Heart right ventricle (tissue), 16 donors: ENCODE measurements at places on chromosomes 1 and 21. TPM values are rescaled to one million over a fixed set of nuclear protein-coding genes. Genes with fewer than 3 reads are reported as not detected.

DNA sequence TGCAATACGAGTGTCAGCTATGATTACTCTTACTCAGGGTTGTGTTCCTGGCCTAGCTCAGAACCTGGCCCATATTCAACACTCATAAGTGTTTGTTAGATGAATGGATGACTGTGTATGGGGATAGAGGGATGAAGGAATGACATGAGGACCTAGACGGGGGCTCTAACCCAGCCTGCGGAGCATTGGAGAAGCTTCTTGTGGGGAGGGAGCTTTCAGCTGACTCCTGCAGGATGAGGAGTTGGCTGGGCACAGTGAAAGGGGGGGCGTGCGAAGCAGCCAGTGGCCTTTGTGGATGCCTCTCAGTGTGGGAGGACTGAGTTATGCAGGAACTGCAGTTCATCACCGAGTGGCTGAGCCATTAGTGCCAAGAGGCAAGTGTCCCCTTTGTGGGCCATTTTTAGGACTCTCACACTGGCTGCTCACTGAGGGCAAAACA lies 1.2 kb upstream of the EXTL1 start:
- DNase-seq: no peak

DNA sequence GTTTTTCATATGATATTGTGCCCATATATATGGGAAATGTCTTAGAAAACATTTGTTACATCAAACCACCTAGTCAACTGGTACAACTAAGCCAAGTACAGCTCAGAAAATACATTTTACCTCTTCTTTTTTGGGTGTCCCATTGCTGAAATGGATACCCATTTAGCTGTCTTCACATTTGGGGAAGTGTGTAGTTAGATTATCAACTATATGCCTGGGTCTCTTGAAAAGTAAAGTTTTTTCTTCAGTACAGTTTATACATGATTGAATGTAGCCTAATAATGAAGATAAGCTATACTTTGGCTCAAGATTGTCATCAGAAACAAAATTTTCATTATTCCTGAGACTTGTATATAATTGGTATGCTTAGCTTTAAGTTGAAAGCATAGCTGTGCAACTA lies 2.0 kb downstream of the AGO3 start:
- no peak for DNase-seq

DNA sequence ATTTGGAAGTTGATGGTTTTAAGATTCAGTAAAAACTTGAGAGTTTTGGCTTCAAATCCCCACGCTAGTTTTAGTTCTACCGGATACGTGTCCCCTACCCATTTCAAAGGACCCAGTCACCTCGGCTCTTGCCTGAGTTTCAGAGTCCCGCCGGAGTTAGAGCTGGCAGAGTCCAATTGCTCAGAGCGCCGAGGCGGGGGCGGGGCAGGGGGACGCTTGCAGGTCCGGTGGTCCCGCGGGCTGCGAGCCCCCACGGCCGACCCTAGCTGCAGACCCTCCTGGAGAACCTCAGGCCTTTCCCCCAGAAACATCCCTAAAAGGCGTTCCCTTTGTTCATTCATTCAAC lies 765 bp upstream of the VPS45 start:
- DNase-seq: peak; percentile 55

- no peak for DNase-seq
Observed at GRCh38 chr1:235127732-235128455, 743 bp downstream of the TOMM20 start.

DNA sequence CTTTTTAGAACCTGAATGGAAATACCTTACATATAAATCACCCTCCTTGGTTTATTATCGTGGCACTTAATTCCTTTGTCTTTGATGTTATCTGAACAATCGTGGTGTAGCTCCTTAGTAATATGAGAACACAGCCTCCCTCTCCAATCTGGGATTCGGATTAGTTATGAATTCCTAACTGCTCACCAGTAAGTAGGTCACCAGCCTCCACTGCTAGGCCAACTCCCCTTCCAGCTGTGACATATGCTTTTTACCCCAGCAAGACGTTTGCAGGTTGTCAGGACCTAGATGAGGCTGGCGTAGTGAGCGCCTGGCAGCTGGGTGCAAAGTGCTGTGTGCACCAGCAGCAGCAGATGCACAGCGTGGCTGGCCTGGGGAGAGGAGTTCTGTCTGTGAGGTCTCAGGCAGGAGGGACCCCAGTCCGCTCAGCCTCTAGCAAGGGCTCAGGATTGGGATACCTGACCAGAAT lies 38.2 kb downstream of the NTPCR start:
- DNase-seq: no peak

DNA sequence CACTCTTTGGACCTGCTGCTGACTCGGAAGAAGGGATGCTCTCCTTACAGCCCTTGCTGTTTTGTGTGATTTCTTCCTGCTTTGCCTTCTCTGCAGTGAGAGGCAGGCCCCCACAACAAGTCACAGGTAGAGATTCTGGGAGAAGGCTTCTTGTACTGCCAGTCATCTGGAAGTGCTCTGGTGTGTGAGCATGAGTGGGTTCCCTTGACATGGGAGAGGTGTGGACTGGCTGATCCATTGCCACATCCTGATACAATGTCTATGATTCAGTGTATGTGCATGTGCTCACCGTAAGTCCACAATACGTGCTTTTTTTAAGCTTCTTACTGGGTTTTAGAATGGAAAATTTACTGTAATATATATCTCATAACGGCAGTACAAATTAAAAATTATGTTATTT lies 46.0 kb upstream of the PLA2G4A start:
- DNase-seq: no peak

DNA sequence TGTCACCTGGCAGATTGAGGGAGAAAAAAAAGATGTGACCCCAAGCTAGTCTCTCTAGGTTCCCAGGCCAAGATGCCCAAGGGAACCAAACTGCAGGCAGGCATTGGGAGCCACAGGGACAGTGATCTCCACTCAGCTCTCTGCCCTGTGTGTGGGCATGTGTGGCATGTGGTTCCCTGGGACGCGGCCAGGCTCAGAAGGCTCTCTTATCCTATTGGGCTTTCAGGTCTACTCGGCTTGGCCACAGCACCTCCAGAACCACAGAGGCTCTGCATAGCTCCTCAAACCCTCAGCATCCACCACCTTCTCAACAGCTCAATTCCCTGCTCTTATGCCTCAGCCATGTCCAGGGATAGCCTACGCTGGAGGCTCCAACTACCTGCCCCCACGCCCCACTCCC lies 22.0 kb downstream of the IQGAP3 start:
- peak; percentile 42 for DNase-seq

DNA sequence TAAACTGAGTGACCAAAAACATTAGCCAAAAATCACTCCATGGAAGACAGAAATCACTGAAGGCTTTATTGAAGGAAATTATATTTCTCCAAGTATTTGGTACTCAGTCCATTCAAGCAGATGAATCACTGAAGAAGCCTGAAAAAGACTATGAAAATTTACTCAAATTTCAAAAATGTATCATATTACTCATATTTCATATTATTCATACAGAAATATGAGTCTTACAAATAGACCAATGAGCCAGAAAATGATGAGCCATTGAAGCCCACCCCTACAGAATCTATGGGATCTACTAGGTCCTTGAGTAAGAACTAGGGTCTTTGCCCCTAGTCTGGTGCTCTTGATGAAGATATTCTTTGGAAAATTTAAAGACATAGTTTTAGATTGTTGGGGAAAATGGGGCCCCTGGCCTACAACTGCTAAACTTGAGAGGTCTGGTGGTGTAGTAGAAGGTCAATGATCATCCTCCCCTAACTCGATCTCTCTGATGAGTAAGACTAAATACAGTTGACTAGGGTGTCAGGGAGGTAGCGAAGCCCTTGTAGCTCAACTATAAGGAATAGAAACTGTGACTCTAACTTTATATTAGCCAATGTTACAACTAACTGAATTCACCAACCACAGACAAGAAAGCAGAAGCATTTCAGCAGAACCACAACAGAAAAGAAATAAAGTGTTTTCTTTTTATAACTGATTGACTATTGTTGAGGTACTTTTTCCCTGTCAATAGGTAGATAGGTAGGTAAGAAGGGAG lies 81.0 kb downstream of the NOTCH2 start:
- DNase-seq: no peak

Gene FAM151A
- total RNA-seq: 0.94 TPM

Gene LCE1F
- total RNA-seq: not detected

Gene OR2M3
- not detected for total RNA-seq

Gene ATP1A4
- total RNA-seq: 1.5 TPM

Gene ADAMTS4
- 22.6 TPM for total RNA-seq

Gene ASTN1
- 0.21 TPM for total RNA-seq

Gene NR5A2
- total RNA-seq: 1.3 TPM

Gene NMNAT2
- 2.1 TPM for total RNA-seq

Gene OR2L3
- not detected for total RNA-seq
